ENCODE measurements at places on chromosomes 1 and 21. TPM values are rescaled to one million over a fixed set of nuclear protein-coding genes. Genes with fewer than 3 reads are reported as not detected.

SPRR1B gene
- total RNA-seq = not detected

FTCD gene
- 25.8 TPM for total RNA-seq

ZMYM1 gene
- total RNA-seq = 18.7 TPM

TRMT1L gene
- total RNA-seq = 23.1 TPM

CENPS gene
- 11.8 TPM for total RNA-seq

TBX15 gene
- total RNA-seq = 3.8 TPM

TSPEAR gene
- 0.16 TPM for total RNA-seq

DNA sequence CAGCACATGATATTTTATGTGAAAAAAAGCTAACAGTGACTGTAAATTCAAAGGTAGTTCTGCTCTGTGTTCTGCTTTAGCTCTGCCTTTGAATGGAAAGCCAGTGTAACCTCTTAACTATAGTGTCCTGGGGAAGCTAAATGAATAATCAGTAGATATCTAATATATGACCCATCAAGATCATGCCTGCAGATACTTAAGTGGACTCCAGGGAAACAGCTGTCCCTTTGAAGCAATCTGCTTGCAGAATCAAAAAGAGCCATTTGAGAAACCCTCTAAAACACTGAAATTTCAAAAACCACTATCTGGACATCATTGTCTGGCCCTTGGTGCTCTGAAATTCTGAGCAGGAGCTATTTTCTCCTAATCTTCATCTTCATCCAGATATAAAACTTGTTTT lies 104.2 kb upstream of the ADGRL4 start:
- H3K4me1 ChIP-seq = no peaks in the 10 kb centered on the region
- H3K4me3 ChIP-seq = no peak overlapping the region
- no peak overlapping the region for H3K27ac ChIP-seq
- no peak for DNase-seq

ZNF684 gene
- total RNA-seq = 9.6 TPM

GRCh38 chr1:59146651-59147358 lies 150.1 kb upstream of the FGGY start:
- H3K27ac ChIP-seq = no peak overlapping the region
- peak overlapping the region; percentile 35 for H3K4me3 ChIP-seq
- no peaks in the 10 kb centered on the region for H3K36me3 ChIP-seq
- DNase-seq = peak; percentile 62

CACNA1S gene
- not detected for total RNA-seq

GRCh38 chr1:205061665-205062069 lies 18.7 kb downstream of the CNTN2 start:
- no peaks in the 10 kb centered on the region for H3K4me1 ChIP-seq
- H3K4me3 ChIP-seq = no peak overlapping the region
- no peak overlapping the region for H3K27ac ChIP-seq
- no peaks in the 10 kb centered on the region for H3K27me3 ChIP-seq
- peak; percentile 89 for DNase-seq

- no peak overlapping the region for H3K4me3 ChIP-seq
- H3K4me1 ChIP-seq = no peaks in the 10 kb centered on the region
Measured at GRCh38 chr1:208731981-208732821, 488.0 kb upstream of the PLXNA2 start.

DVL1 gene
- 58.0 TPM for total RNA-seq

DNA sequence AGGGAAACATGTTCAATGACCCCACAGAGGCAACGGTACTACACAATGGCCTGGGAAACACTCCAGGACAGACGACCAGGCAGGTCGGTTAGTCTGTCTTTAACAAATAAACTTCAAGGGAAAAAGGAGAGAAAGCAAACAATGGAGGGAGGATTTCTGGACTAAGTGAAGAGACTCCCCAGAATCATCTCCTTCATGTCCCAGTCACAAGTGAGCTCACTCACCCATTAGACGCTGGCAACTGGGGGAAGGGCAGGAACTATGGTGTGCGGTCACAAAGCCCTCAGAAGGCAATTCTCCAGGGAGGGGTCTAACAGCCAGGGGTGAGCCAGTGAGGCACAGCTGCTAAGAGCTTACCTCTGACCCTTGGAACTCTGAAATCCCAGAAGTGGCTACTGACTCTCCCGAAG lies 55.7 kb upstream of the NADK start:
- peaks cover 11% of the 10 kb centered on the region for H3K4me1 ChIP-seq
- no peaks in the 10 kb centered on the region for H3K36me3 ChIP-seq
- H3K27ac ChIP-seq = peak overlapping the region; percentile 57
- H3K27me3 ChIP-seq = no peaks in the 10 kb centered on the region
- no peak overlapping the region for H3K4me3 ChIP-seq

DNA sequence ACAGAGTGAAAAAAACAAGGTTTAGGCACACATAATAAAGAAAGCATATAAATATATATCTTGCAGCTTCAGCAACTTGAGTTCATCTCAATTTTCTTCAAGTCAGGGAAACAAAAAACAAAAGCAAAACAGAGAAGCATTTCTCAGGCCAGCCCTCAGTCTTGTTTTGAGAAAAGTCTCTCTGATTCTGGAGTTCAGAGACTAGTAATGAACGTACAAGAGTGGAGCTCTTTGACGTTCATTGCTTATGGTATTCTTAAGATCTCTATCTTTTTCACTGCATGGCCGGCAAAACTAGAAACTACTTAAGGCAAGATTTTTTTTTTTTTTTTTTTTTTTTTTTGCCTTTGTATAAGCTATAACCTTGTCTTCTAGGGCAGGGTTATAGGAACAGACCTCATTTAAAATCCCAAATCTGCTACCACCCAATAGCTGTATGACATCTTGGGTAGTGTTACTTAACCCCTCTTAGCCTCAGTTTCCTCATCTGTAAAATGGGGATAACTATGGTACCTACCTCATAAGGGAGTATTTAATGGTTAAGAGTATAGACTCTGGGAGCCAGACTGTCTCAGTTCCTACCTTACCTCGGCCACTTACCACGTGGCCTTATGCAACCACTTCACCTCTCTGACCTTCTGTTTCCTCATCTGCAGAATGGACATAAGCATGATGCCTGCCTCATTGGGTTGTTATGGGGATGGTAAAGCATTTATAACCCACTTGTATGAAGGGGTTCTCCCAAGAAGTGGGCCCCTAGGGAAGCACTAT lies 33.6 kb downstream of the LMO4 start:
- H3K27me3 ChIP-seq = no peaks in the 10 kb centered on the region
- H3K4me3 ChIP-seq = no peak overlapping the region

SLC6A17 gene
- 0.04 TPM for total RNA-seq

MAN1C1 gene
- 20.6 TPM for total RNA-seq

OR10K1 gene
- total RNA-seq = not detected

HTR6 gene
- not detected for total RNA-seq

- no peak for DNase-seq
- H3K4me1 ChIP-seq = no peaks in the 10 kb centered on the region
- no peak overlapping the region for H3K27ac ChIP-seq
- no peaks in the 10 kb centered on the region for H3K27me3 ChIP-seq
Measured at GRCh38 chr1:116717318-116717717, 36.9 kb upstream of the CD2 start.

DNA sequence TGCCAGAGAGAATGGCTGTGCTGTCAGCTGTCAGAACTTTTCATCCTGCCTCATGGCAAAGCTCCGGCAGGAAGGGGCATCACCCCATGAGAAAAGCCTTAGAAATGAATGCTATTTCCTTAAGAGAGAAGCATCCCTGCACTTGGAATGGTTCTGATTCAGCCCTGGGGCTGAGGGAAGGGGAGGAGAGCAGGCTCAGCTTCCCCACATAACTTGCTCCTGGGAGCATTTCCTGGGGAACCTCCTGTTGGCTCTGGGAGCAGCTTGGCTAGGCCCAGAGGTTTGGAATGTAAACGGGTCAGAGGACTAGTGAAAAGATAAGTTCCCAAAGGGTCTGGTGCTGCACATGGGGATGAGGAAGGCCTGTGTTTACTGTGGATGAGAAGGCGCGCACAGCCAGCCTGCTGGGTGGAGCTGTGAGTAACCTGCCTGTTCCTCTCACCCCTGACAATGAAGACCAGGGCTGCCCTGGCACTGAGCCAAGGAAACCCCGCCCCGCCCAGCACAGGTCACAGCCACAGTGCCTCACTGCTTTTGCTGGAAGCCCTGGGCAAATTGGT lies 5.0 kb downstream of the PRELP start:
- H3K36me3 ChIP-seq = no peaks in the 10 kb centered on the region
- peaks cover 16% of the 10 kb centered on the region for H3K4me1 ChIP-seq
- H3K27me3 ChIP-seq = no peaks in the 10 kb centered on the region
- no peak overlapping the region for H3K4me3 ChIP-seq
